ENCODE measurements at places on chromosomes 16 and 17.

DNA sequence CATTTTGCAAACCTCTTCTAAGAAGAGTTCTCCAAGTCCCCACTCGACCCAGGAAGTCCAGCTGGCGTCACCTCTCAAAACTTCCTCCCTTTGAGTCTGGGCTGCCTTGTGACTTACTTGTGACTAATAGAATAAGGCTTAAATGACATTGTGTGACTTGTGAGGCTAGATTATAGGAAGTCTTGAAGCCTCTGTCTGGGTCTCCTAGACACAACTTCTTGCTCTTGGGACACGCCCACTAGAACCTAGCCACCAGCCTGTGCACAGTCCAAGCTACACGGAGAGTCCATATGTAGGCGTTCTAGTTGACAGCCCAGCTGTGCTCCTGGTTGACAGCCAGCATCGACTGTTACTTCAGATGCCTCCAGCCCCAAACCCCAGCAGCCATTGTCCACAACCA is 66.7 kb upstream of the TANC2 start:
- DNase-seq = no peak

GRCh38 chr17:11852912-11853311 is 144.4 kb downstream of the ZNF18 start:
- no peak for DNase-seq

DNA sequence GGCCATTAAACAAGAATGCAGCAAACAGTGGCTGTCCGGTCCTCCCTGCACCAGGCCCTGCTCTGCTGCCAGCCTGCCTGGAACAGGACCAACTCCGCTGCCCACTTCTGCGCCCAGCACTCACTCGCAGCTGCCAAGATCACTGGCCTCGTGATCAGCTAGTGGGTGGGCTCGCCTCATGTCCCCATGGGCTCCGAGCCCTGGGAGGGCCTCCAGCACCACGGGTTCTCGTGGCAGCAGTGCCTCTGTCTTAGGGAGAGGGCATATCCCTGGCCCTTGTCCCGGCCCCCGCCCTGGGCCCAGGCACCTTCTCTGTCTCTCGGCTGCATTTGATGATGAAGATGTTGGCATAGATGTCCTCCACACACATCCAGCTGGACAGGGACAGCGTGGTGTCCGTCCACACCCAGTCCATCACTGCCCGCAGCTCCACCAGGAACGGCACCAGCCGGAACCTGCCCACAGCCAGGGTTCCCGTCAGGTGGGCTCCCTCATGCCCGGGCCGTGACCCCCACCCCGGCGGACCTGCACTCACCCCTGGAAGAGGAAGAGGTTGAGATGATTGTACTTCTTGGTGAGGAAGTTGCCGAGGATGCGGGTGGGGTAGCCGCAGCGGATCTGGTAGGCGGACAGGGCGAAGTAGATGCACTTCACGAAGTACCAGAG is 13.1 kb downstream of the CTU2 start:
- no peak for DNase-seq

GRCh38 chr17:58317421-58318064 is 11.1 kb downstream of the TSPOAP1 start:
- DNase-seq = peak; percentile 47

- no peak for DNase-seq
Measured at GRCh38 chr16:30528799-30529457, 2.6 kb upstream of the ZNF768 start.

- DNase-seq = no peak
Measured at GRCh38 chr17:57082441-57082840, 2.6 kb upstream of the AKAP1 start.

- DNase-seq = no peak
Measured at GRCh38 chr16:83954577-83955016, 1.6 kb downstream of the OSGIN1 start.

GRCh38 chr16:1794221-1794871 is 841 bp upstream of the IGFALS start:
- DNase-seq = no peak

DNA sequence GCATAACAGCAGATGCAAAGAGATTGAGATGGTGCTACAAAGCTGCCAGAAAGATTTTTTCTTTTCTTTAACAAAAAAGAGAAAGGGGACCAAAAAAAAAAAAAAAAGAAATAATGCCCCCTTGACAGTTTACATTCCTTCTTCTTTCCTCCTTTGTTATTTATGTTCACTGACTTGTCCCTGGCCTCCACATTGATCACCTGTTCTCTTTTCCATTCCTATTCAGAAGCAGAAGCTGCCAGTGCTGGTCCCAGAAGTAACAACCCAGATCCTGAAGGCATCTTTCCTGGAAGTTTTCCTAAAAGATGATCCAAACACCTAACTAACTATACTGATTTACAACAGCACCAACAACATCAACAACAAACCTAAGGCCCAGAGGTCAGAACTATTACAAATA is 728.1 kb downstream of the KCNJ2 start:
- DNase-seq = no peak

DNA sequence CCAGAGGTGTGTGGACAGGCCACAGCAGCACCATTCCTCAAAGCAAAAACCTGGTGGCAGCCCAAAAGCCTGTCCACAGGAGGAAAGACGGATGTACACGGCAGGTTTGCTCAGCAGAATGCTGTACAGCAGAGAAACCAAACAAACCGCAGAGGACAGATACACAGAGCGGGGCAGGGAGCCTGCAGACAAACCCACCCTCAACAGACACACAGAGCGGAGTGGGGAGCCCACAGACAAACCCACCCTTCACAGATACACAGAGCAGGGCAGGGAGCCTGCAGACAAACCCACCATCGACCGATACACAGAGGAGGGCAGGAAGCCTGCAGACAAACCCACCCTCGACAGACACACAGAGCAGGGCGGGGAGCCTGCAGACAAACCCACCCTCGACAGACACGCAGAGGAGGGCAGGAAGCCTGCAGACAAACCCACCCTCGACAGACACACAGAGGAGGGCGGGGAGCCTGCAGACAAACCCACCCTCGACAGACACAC is 53.0 kb upstream of the METRNL start:
- DNase-seq = no peak

DNA sequence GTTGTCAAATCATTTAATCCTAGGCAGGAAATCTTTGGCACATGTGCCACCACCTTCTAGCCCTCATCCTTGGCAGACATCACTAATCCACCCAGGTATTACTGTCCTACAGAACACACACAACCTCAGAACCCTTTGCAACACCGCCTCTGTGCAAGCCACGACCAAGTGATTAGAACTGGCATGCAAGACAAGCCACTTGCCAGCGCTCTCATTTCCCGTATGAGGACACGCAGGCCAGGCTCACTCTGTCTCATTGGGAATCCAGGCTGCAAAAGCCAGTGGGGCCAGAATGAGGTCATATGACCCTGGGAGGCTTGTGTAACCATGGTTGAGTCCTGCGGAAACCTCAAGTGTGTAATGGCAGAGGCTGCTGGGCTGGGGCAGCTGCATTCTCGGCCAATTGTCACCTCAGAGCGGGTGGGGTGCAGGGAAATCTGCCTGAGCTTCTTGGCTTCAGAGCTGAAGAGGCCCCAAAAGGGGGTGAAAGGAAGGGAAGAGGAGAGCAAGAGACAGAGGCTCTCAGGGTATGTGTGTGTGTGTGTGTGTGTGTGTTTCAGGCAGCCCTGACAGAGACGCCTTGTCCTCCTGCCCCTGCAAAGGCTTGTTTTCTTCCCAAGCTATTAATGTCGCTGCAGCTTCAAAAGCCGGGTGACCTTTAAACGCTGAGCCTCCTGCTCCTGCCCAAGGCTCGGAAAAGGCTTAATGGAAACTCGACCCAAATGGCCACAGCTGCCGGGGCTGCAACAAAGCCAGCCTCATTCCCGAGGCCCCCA is 43.2 kb upstream of the MRPS23 start:
- peak; percentile 39 for DNase-seq

- DNase-seq = peak; percentile 56
Measured at GRCh38 chr17:1997289-1997926, 27.7 kb downstream of the RTN4RL1 start.

DNA sequence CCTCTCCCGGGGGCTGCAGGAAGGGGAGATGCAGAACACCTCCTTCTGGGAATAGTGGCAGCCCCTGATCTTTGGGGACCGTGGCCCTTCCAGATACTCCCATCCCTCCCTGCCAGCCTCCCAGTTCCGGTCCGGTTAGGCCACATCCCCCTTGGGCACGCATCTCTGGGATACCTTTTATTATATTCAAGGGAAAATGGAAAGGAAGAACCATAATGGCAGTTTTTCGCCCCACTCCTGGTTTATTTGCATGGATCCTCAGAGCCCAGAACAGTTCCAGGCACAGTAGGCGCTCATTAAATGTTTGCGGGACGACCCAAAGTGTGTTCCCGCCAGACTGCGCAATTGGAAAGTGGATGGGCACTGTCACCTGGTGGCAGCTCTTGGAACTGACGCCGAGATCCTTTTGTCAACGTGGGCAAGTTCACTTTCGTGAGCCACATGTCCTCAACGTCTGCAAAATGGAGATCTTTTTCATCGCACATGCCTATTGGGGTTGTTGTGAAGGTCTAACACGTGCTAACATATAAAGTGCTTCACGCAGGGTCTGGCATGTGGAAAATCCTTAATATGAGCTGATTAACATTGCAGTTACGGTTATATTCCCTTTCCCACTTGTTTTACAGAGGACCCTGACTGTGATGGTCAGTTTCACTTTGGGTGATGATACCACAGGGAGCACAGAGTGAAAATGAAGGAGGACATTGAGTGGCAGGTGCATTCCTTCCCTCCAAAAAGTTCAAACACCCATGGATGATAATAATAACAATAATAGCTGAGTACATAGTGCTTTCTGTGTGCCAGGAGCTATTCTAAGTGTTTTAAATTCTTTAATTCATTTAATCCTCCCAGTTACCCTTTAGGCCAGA is 1.7 kb upstream of the GPRC5B start:
- peak; percentile 83 for DNase-seq

DNA sequence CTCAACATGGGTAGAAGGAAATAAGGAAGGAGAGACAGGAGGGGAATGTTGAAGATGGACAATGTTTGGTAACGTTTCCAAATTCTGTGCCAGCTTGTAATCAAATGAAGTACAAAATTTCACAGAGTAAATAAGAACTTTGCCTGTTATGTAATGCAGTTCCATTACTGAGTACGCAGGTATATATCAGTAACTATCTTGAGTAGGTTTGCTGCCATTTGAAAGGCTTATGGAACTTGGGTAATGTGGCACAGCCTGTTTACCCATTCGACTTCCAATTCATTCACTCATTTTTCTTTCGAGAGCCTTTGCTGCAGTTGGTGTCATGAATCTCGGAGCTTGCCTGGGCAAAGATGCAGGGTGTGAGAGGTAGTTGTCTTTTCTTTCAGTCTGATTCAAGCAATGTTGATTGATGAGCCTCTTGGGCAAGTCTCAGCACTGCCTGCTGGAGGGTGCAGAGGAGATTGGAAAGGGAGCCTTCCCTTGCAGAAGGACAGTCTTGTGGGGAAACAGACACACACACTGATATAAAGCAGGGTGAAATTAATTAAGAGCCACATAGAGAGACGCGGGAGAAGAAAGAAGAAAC is 53.4 kb downstream of the ZNF18 start:
- no peak for DNase-seq

DNA sequence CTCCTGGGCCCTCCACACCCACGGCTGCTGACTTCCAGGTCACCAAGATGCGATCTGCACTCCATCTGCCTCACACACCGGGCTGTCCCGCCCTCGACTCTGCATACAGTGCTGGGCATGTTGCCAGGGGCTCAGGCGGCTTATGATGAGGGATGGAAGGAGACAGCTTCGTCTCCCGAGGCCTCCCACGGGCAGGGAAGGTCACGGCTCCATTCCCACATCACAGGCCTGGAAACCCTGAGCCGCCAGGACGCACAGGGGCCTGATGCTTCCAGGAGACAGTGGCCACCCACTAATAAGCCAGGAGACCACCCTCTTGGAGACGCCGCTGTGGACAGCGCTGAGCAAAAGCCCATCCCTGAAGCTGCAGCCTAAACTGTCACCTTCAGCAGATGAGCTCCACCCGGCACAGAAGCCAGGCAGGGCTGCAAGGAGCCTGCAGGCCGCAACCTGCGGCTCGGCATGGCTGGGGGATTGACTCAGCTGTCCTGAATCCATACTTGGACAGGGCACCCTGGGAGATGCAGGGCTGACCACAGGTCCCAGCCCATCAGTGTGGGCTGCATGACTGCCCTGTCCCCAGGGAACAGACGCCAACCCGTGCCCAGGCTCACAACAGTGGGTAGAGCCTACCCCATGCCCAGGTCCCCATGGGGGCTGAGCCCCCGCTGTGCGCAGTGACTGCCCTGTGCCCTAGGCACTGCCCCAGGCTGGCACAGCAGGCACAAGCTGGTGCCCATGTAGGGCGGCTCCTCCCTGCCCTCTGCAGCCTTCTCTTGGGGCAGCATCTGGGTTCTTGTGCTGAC is 34.4 kb downstream of the SLC7A5 start:
- DNase-seq = no peak

DNA sequence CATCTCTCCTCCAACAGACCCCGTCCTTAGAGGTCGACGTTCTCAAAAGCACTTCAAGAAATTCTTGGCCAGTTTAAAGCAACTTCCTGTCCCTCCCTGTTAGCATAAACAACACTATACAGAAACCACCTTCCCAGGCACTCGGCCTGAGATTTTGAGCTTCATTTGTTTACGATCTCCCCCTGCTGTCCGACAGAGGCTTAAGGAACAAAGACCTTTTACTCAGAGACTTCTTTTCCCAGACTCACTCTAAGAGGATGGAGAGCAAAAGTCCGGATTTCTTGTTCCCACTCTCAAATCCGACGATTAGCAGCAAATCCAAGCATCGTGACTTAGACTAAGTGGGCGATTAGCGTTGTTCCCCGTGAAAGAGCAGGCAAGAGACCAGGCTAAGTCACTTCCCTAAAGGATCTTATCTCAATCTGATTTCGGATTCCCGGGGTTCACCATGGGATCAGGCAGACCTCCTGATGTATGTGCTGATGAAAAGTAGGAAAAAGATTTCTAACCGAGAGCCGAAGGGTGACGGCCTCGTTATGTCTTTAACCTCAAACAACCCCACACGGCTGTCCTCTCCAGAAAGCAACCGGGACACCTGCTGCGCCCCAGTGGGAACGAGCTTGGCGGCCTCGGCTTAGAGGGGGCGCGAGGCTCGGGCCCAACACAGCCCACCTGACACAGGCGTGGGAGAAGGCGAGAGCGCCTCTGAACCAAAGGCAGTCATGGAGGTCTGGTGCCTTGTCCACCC is 598 bp downstream of the INPP5K start:
- peak; percentile 44 for DNase-seq

Data from nephron progenitor cell (in vitro differentiated cells).